ENCODE measurements at places on chromosomes 16 and 17. TPM values are rescaled to one million over a fixed set of nuclear protein-coding genes. Genes with fewer than 3 reads are reported as not detected.

- no peaks in the 10 kb centered on the region for H3K36me3 ChIP-seq
- no peak for DNase-seq
- H3K27me3 ChIP-seq: no peaks in the 10 kb centered on the region
- no peak overlapping the region for H3K4me3 ChIP-seq
- H3K27ac ChIP-seq: no peak overlapping the region
These were observed 7.0 kb upstream of the KATNB1 start for GRCh38 chr16:57728336-57729181.

INCA1 gene
- 0.18 TPM for total RNA-seq

- H3K36me3 ChIP-seq: no peaks in the 10 kb centered on the region
- H3K4me1 ChIP-seq: no peaks in the 10 kb centered on the region
- no peak overlapping the region for H3K27ac ChIP-seq
- no peaks in the 10 kb centered on the region for H3K27me3 ChIP-seq
- no peak overlapping the region for H3K4me3 ChIP-seq
- DNase-seq: no peak
These were observed 13.8 kb upstream of the KRT17 start for GRCh38 chr17:41638194-41638593.

GRCh38 chr16:17460890-17461289 lies 9.9 kb downstream of the XYLT1 start:
- H3K27me3 ChIP-seq: no peaks in the 10 kb centered on the region
- no peak overlapping the region for H3K4me3 ChIP-seq
- H3K27ac ChIP-seq: no peak overlapping the region
- no peaks in the 10 kb centered on the region for H3K4me1 ChIP-seq
- no peaks in the 10 kb centered on the region for H3K36me3 ChIP-seq

GRCh38 chr16:76656994-76657393 lies 379.8 kb downstream of the CNTNAP4 start:
- no peaks in the 10 kb centered on the region for H3K36me3 ChIP-seq
- H3K4me3 ChIP-seq: no peak overlapping the region
- H3K27me3 ChIP-seq: no peaks in the 10 kb centered on the region
- no peak for DNase-seq

DHRS7C gene
- total RNA-seq: not detected

DNA sequence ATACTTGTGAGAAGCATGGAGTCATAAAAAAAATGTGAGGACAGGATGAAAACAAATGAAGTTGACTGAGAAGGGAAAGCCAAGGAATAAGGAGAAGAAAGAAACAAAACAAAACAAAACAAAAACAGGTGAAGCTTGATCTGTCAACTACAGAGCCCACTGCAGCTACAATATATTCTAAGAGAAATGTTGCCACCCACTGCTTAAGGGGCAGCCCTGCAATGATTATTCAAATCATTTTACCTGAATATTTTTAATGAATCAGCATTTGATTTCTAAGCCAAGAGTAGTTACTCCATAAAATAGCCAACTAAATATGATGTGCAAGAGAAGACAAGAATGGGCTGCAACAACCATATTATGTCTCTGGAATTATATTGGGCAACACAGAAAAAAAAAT lies 252.0 kb upstream of the KIF2B start:
- H3K4me3 ChIP-seq: no peak overlapping the region
- DNase-seq: no peak
- H3K4me1 ChIP-seq: no peaks in the 10 kb centered on the region
- no peak overlapping the region for H3K27ac ChIP-seq

DNA sequence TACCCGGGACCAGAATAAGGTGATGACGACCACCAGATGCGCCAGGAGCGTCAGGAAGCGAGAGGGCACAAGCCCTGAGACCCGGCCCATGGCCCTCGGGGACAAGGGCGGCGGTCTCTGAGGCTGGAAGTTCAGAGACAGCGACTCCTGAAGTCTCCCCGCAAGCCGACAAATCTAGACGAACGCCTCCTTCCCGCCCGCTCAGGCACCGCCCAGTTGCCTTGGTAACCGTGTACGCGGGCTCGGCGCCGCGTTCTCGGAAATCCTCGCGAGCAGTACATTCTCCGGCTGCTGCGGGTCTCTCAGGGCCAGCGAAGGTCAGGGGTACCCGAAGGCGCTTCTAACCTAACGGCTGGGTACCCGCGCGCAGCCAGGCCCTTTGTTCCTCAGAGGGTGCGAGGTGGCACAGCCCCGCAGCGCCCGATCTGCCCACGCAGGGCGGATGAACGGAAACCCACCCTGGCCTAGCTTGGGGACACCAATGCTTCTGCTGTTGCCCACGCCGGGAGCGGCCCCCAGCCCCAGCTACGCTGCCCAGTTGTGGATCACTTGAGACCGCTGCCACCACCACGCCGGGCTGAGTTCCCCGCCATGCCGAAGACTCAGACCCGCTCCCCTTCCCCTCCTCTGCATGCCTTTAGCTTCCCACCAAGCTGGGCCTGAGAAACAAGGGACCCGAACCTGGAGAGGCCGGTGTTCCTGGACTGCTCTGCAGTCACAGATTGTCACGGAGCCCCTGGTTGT lies at the start of gene TMEM107:
TMEM107 (minus strand) TSS at position 184 of the 744 bp plus-strand sequence; CDS start at position 90, 94 bp downstream.
- peak within 1 kb of the TSS; percentile 81 for H3K27ac ChIP-seq
- DNase-seq: peak; percentile 82
- H3K4me1 ChIP-seq: peaks cover 44% of the 10 kb centered on the region
- H3K36me3 ChIP-seq: no peaks in the 10 kb centered on the region
- no peaks in the 10 kb centered on the region for H3K27me3 ChIP-seq

DPEP2 gene
- total RNA-seq: 6.2 TPM

CYGB gene
- total RNA-seq: not detected

DNA sequence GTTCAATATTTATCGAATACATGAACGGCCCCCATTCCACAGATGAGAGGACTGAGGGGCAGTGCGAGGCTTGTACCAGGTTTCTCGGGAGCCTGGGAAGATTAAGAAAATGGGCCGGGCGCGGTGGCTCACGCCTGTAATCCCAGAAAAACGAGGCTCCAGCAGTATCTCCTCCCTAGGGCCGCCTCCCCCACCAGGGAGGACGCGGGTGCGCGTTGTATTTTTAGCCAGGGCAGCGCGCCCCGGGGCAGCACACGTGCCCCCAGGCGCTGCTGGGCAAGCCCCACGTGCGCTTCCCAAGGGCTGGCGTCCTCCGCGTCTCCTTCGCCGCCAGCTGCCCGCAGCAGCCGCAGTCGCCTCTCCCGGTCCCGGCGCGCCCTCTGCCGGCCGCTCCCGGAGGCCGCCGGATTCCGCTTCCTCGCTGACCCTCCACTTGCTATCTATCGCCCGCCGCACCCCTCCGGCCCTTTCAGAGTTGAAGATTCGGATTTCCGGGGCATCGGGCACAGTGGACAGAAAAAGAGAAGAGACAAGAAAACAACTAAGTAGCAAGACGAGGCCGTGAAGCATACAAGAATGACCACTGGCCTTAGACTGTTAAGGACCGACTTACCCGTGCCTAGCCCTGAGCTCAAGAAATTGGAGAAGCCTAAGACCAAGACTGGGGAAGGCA lies 1.9 kb upstream of the YBX2 start:
- no peak for DNase-seq
- no peak overlapping the region for H3K4me3 ChIP-seq
- H3K4me1 ChIP-seq: peaks cover 24% of the 10 kb centered on the region
- H3K27ac ChIP-seq: no peak overlapping the region

DNA sequence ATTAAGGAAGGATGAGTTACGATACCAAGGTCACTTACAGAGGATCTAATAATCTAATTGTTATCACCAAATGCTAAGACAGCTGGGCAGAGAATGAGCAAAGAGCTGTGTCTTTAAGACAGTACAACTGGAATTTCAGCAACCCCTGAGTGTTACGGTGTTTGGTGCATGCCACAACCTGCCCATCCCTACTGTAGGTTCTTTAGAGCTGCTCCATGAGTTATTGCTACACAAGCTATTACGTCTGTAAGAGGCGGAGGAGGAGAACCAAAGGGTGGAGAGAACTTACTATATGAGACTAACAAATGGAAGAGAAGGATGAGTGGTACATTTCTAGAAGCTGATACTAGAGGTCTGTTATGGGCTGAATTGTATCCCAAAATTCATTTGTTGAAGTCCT lies 14.2 kb upstream of the C17orf78 start:
- peaks cover 13% of the 10 kb centered on the region for H3K4me1 ChIP-seq
- H3K36me3 ChIP-seq: no peaks in the 10 kb centered on the region
- H3K4me3 ChIP-seq: no peak overlapping the region
- no peak for DNase-seq
- H3K27me3 ChIP-seq: no peaks in the 10 kb centered on the region

- no peak for DNase-seq
- no peaks in the 10 kb centered on the region for H3K36me3 ChIP-seq
- no peak overlapping the region for H3K4me3 ChIP-seq
- H3K27me3 ChIP-seq: no peaks in the 10 kb centered on the region
These were observed 7.7 kb downstream of the ADAM11 start for GRCh38 chr17:44766409-44767038.

DNA sequence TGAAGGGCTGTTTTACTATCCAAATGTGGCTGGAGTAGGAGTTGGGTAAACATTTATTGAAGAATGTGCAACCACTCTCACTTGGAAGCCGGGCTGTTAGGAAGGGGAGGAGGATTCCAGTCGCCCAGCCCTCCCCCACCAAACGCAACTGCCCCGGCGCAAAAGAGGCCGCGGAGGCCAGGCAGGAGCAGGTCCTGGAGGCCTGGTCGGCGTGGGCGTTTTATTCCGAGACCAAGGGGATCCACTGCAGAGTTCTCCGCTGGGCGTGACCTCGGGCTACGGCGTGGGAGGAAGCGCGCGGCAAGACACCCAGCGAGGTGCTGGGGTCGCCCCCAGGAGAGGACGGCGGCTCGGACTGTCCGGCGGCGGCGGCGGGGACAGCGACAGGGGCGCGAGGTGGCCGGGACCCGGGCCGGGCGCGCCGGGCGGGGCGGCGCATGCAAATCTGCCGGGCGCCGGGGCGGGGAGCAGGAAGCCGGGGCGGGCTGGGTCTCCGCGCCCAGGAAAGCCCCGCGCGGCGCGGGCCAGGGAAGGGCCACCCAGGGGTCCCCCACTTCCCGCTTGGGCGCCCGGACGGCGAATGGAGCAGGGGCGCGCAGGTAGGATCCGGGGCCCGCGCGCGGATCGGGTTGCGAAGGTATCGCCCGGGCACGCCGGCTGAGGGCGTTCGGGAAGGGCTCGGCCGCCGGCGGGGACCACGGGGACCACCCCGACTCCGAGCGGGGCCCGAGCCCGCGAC lies at the start of gene IL4R:
IL4R (plus strand) TSS at position 553 of the 739 bp plus-strand sequence. CDS start 26,230 bp downstream, outside the sequence.
- H3K27ac ChIP-seq: peak within 1 kb of the TSS; percentile 89
- H3K27me3 ChIP-seq: no peaks in the 10 kb centered on the region
- peaks cover 48% of the 10 kb centered on the region for H3K4me1 ChIP-seq
- H3K36me3 ChIP-seq: no peaks in the 10 kb centered on the region
- DNase-seq: peak; percentile 54
- H3K4me3 ChIP-seq: peak within 1 kb of the TSS; percentile 92

LIMD2 gene
- 236 TPM for total RNA-seq

DNA sequence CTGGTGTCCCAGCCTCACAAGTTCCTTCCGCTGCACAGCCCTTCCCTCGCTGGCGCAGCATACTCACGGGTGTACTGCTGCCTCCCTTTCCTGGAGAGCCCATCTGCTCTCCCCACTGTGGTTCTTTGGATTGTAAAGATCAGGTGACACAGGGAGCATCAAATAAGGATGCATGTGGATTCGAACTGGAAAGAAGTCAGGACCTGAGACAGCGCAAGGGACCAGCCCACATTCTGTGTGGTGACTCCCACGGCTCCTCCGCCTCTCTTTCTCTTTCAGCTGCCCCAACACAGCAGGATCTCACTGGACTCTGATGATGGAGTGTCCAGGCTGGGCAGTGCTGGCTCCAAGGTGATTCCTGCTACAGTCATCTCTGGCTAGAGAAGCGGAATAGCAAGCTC lies 8.1 kb downstream of the LDAF1 start:
- H3K36me3 ChIP-seq: peaks cover 14% of the 10 kb centered on the region
- H3K27ac ChIP-seq: no peak overlapping the region
- DNase-seq: no peak

CLEC10A gene
- total RNA-seq: 0.33 TPM

OTOP3 gene
- not detected for total RNA-seq

DNA sequence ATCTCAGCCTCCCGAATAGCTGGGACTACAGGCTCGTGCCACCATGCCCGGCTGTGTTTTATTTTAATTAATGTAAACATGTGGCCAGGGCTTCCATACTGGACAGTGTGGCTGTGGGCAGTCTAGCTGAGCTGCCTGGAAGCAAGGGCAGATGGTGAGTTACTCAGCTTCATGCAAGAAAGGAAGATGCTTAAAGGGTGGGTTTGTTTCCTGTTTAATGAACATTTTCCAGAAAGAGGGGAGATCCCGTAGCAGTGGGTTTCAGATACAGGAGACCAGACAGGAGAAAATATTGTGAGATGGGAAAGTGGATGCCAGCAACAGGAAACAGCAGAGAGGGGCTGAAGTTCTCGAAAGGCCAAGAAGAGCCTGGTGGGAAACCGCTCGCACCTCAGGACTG lies 7.3 kb downstream of the MAPK8IP3 start:
- peaks cover 18% of the 10 kb centered on the region for H3K4me1 ChIP-seq
- no peaks in the 10 kb centered on the region for H3K27me3 ChIP-seq
- no peak overlapping the region for H3K27ac ChIP-seq
- no peak overlapping the region for H3K4me3 ChIP-seq
- H3K36me3 ChIP-seq: no peaks in the 10 kb centered on the region

DNA sequence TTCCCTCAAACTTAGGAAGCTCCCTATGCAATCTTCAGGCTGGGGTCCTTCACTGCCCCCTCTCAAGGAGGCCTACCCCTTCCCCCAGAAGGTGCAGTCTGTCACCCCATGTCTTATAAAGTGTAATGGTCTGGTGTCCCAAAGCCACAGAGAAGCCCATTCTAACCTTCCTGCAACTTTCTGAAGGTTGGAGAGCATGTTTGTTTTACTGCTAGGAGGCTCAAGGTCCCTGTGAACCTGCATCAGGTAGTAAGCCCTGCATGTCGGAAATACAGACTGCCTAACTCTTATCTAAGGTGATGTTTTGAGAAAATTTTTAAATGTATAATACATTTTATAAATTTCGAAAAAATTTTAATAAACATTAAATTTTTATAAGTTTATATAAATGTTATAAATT lies 18.3 kb downstream of the ZNF750 start:
- no peak overlapping the region for H3K27ac ChIP-seq
- no peaks in the 10 kb centered on the region for H3K27me3 ChIP-seq
- peaks cover 4% of the 10 kb centered on the region for H3K36me3 ChIP-seq
- H3K4me3 ChIP-seq: no peak overlapping the region
- no peak for DNase-seq

DNA sequence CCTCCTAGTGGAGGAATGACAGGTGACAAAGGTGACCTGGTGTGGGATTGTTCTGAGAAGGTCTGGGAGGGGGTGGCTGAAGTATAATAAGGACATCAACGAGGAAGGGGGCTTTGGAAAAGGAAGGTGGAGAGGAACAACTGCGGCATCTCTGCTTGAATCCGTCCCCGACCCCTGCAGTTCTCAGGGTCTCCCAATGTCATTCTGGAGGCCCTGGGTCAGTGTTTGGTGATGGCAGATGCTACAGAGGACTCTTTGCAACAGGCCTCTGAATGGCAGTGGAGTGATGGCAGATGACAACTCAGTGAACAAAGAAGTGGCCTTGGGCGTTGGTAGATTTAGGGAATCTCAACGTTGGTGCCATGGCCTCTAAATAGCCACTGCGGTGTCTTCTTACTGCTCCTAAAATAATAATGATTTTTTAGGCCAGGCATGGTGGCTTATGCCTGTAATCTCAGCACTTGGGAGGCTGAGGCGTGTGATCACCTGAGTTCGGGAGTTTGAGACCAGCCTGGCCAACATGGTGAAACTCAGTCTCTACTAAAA lies 1.3 kb downstream of the ENGASE start:
- no peaks in the 10 kb centered on the region for H3K27me3 ChIP-seq
- H3K4me3 ChIP-seq: peak overlapping the region; percentile 72
- DNase-seq: no peak

CA7 gene
- not detected for total RNA-seq

GRCh38 chr17:81867991-81868673 lies 3.0 kb downstream of the ARHGDIA start:
- peaks cover 27% of the 10 kb centered on the region for H3K36me3 ChIP-seq
- no peaks in the 10 kb centered on the region for H3K27me3 ChIP-seq
- DNase-seq: no peak
- H3K4me3 ChIP-seq: no peak overlapping the region
- H3K27ac ChIP-seq: no peak overlapping the region

All from CD8-positive, alpha-beta memory T cell (primary cell).